ENCODE measurements at places on chromosomes 11 and 22.

- DNase-seq = no peak
These were observed at the start of gene TEX54 for GRCh38 chr11:62832336-62833234. Gene TEX54 (minus strand): TSS chr11:62832841.

DNA sequence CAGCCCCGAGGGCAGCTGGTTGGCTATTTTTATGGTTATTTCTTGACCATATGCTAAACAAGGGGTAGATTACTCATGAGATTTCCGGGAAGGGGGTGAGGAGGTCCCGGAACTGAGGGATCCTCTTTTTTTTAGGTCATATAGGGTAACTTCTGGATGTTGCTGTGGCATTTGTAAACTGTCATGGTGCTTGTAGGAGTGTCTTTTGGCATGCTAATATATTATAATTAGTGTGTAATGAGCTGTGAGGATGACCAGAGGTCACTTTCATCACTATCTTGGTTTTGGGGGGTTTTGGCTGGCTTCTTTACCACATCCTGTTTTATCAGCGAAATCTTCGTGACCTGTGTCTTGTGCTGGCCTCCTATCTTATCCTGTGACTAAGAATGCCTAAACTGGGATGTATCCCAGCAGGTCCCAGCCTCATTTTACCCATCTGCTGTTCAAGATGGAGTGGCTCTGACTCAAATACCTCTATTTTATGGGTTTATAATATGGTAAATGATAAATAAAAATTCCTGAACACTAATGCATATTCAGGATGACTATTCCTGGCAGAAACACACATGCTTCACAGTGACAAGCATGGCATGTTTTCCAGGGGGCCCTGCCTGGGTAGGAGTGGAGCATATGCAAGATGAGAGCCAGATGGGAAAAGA lies 11.2 kb downstream of the KREMEN1 start:
- no peak for DNase-seq

- no peak for DNase-seq
These were observed 44.1 kb downstream of the DCUN1D5 start for GRCh38 chr11:103047837-103048236.

GRCh38 chr11:125215976-125216375 lies 51.4 kb downstream of the PKNOX2 start:
- DNase-seq = no peak

- DNase-seq = peak; percentile 39
These were observed 21.9 kb downstream of the TP53I11 start for GRCh38 chr11:44928816-44929215.

- no peak for DNase-seq
These were observed 18.3 kb downstream of the RGL4 start for GRCh38 chr22:23709107-23709506.

DNA sequence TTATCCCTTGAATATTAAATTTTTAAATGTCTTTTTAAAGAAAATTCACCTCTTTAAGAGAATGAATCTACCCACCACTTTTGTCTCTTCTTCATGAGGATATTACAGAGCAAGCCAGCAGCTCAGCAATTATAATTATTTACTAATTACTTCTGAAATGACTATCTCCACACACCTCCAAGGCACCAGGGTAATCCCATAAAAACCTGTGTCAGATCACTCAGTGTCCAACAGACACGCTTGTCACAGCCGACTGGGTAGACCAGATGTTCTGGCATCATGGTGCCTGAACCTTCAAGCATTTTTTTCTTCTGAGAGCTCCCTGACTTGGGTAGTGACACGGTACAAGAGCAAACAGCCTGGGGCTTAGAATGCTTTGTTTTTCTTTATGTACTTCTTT lies 61.4 kb downstream of the EFCAB6 start:
- no peak for DNase-seq

- no peak for DNase-seq
These were observed 37.9 kb downstream of the OR6Q1 start for GRCh38 chr11:58068655-58069054.

- DNase-seq = no peak
These were observed 127.2 kb upstream of the ALX4 start for GRCh38 chr11:44437122-44437521.

GRCh38 chr11:62544581-62545436 lies 1.8 kb downstream of the AHNAK start:
- no peak for DNase-seq
